ENCODE measurements at places on chromosomes 11 and 22.

DNA sequence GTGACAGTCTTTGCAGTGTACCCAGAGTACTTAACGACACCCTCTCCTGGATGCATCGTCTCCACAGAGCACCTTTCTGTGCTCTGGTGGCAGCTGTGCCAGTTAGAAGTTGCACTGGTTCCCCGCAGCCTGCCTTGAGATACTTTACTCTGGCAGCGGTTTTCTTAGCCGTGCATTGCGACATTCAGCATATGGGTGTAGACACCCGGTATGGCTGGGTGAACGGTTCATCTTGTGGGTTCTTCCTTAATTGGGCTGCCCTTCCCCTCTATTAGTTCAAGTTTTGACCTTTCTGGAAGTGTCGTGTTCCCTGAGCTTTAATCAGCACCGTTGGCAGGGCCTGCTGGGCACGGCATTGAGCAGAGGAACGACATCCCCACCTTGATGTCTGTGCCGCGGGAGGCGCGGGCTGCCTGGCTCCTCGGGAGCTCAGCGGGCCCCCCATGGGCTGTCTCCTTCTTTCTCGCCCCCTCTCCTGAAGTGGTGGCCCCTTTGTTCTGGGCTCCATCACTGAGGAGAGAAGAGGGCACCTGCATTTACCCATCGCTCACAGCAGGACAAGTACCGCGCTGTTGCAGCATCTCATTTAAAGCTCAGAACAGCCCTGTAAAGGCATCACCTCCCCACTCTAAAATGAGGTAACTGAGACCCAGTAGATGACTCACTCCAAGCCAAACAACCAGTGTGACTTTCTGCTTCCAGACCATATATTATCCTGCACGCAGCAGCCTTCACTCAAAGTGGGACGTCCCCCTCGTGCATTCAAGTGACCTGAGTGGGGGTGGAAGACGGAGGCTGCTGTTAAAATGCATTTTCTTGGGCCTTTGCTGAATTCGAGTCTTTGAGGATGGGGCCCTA lies 13.3 kb downstream of the FAM83F start:
- no peak for DNase-seq

GRCh38 chr11:67545280-67545679 lies 22.0 kb upstream of the CABP2 start:
- DNase-seq, result no peak

GRCh38 chr22:19974935-19975706 lies 33.5 kb upstream of the TXNRD2 start:
- no peak for DNase-seq

- no peak for DNase-seq
These were observed 7.5 kb upstream of the CTSD start for GRCh38 chr11:1771273-1771672.

- DNase-seq, result no peak
These were observed 57.1 kb downstream of the ZNRF3 start for GRCh38 chr22:28940441-28940840.

DNA sequence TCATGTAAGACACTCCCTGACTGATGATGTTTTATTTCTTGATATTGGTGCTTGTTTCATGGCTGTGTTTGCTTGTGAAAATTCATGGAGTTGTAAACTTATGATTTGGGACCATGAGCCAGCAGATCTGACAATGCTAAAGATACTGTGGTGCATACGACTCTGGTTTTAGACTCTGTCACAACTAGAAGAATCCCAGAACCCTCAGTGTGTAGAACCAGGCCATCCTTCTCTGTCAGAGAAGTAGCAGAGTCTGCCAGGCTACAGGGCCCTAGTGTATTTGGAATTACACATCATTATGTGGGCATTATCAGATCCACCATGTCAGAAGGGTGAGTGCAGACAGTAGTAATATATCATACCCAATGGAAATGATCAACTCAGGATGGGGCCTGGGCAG lies 209.8 kb upstream of the POU2AF2 start:
- no peak for DNase-seq

DNA sequence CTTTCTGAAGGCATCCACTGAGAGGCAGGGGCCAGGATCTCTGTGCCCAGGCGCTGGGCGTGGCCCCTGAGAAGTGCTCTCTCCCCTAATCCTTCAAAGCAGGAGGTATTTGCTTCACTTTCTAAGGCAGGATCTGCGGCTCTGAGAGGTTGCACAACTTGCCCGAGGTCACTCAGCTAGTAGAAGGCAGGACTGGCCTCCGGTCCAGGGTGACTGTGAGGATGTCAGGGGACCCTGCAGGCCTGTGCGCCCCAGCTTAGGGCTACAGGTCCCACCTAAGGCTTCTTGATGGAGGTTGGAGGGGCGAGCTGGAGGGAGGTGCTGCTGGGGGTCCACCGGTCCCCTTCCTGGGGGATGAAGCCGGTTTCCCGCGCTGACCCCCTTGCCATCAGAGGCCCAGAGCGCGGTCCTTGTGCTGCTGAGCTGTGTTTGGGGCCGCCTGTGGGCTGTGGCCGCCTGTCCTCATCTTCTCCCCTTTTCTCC lies 979 bp downstream of the SMIM38 start:
- DNase-seq, result no peak

DNA sequence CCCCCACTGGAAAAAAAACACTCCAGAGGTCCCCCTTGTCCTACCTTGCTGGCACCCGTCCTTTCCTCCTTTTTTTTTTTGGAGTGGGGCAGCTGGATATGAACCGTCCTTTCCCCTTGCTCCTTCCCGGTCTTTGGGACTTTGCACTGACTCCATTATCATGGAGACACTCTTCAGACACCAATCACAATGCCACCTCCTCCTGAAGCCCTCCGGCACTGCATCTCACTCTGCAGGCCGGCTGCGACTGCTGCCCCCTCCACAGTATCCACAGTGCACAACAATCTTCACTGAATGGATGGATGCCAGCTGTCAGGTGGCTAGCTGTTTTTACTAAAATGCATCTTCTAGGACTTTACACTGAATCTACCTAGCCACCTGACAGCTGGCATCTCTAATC lies 12.7 kb upstream of the RGL4 start:
- no peak for DNase-seq

GRCh38 chr22:37560608-37561211 lies 430 bp downstream of the CDC42EP1 start:
- DNase-seq, result no peak

GRCh38 chr22:30169002-30169401 lies 77.6 kb downstream of the LIF start:
- DNase-seq, result no peak

- DNase-seq, result no peak
These were observed 778 bp downstream of the KDELR3 start for GRCh38 chr22:38468443-38469305.

DNA sequence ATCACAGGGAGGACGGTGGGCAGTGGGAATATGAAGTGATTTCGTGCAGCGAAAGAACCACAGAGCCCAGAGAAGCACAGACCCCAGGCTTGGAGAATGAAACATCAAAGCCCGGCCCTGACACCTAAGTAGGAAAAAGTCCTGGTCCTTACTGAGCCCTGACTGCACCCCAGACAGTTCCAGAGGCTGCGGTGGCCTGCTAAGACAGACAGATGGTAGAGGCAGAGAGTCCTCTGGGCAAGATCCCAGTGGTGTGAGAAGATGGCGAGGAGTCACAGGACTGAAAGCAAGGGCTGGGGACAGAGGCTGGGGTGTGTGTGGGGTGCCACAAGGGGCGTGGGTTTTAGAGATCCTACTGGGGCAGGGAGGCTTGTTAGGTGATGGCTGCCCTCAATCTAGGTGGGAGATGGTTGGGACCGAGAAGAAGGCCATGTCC lies 3.7 kb downstream of the CBX6 start:
- DNase-seq, result no peak

- DNase-seq, result no peak
These were observed 129.9 kb downstream of the BUD13 start for GRCh38 chr11:116642902-116643301.

DNA sequence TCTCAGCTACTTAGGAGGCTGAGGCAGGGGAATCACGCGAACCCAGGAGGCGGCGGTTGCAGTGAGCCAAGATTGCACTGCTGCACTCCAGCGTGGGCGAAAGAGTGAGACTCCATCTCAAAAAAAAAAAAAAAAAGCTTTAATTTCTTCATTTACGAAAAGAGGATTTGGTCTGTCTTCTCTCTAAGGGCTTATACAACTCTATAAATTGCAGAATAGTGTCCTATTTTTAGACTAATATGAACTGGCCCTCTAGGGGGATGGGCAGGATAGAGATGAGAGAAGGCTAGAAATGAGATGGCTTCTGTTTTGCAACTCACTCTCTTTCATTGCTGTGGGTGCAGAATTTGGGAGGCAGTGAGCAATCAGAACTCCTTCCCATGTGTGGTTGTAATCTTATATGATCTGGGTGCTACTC lies 11.3 kb downstream of the MAML2 start:
- DNase-seq, result no peak

GRCh38 chr11:92149996-92150395 lies 74.6 kb upstream of the FAT3 start:
- no peak for DNase-seq

- peak; percentile 47 for DNase-seq
These were observed 26.1 kb upstream of the EED start for GRCh38 chr11:86218125-86219084.

DNA sequence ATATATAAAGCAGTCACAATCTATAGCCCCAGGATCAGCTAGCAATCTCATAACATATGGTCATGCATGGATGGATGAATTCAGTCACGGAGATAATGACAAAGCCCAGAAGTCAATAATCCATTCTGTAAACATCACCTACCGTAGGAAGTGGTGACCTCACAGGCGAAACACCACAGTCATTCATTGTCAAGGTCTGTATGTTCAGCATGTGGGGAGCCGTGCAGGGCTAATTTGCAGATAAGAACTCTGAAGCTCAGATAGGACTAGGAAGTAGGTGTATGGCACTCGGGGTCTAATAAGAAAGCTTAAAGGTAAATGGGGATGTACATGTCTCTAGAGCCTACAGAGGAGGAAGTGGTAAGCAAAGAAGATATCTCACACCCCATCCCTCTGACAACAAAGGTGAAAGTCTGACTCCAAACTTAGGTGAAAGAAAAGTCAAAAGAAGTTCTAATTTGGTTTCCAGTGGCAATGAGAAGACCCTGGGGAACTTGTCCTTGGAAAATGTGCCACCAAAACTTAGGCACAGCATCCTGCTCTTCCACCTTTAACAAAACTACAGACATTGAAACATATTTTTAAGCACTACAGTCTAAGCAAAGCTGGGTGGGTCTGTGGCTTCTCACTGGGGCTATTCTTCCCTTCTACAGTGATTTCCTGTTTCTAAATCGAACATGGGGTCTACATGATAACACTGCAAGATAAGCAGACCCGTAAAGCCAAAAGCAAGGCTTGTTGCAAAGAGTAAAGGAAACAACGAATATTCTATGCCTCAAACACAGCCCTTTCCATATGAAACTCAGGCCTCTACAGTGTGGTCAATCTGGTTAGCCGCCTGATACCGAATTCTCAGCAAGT lies 5.2 kb downstream of the CRTAM start:
- no peak for DNase-seq

DNA sequence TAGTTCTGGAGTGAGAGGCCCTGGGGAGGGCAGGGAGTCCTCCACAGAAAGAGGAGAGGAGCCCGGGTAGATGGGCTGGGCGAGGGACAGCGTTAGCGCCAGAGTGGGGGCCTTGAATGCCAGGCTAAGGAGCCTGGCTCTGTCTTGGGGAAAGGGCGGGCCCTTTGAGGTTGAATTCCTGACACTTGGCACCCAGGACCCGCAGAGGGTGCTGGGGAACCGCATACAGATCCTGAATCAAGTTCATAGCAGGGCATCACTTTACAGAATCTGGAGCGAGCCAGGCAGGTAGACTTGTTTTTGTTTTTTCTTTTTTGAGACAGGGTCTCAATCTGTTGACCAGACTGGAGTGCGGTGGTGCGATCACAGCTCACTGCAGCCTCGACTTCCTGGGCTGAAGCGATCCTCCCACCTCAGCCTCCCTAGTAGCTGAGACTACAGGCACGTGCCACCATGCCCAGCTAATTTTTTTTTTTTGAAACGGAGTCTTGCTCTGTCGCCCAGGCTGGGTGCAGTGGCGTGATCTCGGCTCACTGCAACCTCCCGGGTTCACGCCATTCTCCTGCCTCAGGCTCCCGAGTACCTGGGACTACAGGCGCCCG lies 6.1 kb downstream of the CARNS1 start:
- no peak for DNase-seq

- DNase-seq, result no peak
These were observed at the start of gene FREY1 for GRCh38 chr11:45906965-45907611. Gene FREY1 (minus strand): TSS chr11:45907271. CDS start chr11:45907245, 26 bp downstream.

DNA sequence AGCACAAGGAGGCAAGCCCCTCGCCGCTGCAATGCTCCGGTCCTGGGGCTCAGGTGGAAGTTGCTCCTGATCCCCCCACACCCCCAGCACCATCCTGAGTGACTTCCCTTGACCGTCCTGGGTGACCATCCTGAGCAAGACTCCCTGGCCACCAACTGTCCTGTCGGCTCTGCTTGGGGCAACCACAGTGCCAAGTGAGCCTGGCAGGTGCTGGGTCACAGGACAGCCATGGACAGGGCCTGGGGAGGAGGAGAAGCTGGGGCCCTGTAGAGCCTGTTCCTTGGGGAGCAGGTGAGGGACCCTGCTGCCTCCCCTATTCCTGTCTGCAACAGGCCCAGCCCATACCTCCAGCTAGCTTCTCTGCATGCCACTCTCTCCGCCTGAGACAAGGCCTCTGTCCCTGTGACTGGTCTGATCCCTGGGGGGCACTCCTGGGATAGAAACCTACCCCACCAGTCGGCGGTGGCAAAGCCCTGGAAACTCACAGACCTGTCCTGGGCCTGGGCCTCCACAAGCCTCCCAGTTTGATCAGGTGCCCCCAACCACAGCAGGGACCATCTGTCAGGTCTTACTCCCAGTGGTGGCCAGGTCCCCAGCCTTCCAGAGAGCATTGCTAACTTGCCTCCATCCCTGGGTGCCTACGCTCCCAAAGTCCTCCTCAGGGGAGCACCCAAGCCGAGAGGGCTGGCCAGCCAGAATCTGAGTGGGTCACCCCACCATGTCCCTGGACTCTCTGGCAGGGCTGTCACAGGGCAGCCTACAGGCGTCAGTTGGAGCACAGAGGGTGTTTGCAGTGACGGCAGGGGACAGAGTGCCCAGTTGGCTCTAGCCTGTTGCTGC lies 68.7 kb upstream of the WNT7B start:
- DNase-seq, result no peak

GRCh38 chr11:101862391-101863233 lies 52.2 kb upstream of the CEP126 start:
- no peak for DNase-seq

- DNase-seq, result no peak
These were observed 192.6 kb upstream of the E2F8 start for GRCh38 chr11:19433367-19433766.

GRCh38 chr11:62666259-62666926 lies 1.3 kb downstream of the CSKMT start:
- DNase-seq, result no peak

DNA sequence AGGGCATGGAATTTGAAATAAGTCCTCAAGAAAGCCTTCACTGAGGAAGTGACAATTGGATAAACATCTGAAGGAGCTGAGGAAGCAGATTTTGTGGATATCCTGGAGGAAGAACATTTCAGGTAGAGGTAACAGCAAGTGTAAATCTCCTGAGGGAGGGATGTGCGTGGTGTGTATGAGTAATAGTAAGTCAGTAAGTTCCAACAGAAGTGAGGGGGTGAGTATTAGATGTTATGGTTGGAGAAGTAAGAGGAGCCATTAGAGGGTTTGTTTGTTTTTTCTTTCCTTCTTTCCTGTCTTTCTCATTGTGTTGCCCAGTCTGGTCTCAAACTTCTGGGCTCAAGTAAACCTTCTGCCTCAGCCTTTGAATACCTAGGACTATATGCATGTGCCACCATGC lies 29.0 kb downstream of the ANKRD42 start:
- DNase-seq, result no peak

- DNase-seq, result no peak
These were observed 53.8 kb downstream of the PACS1 start for GRCh38 chr11:66123902-66124301.

GRCh38 chr22:44585559-44586350 lies 87.7 kb upstream of the RTL6 start:
- no peak for DNase-seq

Measured in T-helper 9 cell (primary cell).